ENCODE measurements at places on chromosomes 16 and 17.

DNA sequence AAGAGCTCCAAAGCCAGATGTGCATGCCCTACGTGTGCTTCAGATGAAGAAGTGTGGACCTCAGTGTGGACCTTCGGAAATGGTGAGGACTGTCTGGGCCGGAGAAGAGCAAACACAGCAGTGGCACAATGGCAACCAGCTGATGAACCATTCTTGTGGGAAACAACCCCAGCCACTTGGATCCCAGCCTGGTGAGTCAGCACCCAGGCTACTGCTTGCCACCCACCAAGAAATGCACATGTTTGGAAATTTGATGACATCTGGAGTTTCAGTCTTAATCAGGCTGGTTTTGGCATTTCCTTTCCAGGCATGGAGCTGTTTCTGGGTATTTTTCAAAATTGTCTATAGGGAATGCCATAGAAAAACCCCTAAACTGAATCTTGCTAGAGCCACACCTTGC is 42.7 kb downstream of the DYNLRB2 start:
- DNase-seq = no peak

DNA sequence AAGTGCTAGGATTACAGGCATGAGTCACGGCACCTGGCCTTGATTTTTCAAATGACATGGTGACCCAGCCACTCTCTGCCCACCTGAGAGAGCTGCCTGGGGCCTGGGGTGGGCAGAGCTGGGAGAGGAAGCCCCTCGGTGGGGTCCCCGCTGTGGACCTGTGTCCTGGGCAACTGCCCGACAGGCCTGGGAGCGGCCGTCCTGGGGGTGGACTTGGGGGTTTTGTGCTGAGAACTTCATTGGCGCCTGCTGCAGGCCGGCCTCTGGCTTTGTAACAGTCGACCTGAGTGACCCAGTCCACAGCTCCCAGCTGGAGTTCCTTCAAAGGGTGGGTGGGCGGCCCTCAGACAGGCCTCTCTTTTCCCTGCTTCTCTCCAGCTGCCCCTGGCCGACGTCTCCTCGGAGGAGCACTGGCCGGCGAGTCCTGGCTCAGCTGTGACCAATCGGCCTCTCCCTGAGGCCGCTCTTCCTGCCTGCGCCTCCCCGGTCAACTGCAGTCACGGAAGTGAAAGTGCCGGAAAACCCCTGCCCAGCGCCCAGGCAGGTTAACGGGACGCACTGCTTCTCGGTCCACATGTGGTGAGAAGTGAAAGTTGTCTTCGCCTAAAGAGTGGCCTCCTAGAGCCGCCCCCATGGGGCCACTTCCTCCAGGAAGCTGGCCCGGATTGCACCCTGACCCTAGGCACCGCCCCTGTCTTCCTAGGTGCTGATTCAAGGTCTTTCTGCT is 5.5 kb downstream of the CBFA2T3 start:
- no peak for DNase-seq

DNA sequence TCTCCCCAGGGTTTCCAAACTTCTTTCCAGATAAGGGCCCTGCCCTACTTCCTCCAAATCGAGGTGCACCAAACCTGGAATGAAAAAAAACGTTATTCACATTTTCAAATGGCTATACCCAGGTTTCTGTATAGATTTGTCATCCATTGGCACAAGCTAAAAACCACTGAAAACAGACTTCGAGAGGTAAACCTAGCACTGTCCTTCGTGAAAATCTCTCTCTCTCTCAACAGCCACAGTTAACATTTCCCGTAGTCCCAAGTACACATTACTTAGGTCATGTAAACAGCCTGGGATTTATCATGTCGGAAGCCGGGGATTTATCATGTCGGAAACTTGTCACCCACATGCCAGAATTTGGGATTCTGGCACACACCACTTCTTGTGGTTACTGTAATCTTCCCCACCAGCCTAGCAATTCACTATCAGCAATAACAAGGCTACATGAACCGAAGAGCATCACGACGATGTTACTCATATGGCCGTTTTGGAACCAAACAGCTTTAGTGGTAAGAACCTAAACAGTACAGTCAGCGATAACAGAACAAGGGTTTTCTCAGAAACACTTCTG is 1.2 kb downstream of the DDX5 start:
- DNase-seq = no peak

DNA sequence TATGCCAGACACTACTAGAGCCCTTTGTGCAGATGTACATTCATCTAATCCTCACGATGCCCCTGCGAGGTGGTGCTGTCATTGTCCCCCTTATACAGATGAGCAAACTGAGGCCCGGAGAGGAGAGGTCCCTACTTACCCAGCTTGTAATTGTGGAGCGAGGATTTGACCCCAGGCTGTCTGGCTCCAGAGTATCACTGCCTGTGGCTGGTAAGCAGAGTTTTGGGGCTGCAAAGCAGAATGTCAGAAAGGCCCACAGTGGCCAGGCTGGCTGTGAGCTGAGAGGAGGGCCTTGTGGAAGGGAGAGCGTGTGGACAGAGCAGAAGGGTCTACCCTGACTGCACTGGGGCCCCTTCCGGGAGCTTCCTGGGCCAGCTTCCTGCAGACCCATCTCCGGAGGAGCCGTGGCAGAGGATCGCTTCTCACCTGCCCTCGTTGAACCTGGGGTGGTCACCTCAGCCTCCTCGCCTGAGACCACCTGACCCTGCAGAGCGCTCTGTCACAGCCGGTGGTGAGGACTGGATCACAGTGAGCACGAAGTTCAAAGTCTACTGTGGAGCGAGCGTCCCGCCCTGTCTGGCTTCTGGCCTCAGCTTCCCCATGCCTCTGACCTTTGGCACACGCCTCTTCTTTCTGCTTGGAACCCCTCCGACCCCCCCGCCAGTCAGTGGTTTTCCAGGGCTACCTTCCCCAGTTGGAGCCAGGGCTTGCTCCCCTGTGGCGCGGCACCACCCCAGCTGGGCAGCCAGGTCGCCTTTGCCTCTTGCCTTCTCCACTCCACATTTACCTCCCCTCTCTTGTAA is 12.1 kb downstream of the CMIP start:
- DNase-seq = no peak

DNA sequence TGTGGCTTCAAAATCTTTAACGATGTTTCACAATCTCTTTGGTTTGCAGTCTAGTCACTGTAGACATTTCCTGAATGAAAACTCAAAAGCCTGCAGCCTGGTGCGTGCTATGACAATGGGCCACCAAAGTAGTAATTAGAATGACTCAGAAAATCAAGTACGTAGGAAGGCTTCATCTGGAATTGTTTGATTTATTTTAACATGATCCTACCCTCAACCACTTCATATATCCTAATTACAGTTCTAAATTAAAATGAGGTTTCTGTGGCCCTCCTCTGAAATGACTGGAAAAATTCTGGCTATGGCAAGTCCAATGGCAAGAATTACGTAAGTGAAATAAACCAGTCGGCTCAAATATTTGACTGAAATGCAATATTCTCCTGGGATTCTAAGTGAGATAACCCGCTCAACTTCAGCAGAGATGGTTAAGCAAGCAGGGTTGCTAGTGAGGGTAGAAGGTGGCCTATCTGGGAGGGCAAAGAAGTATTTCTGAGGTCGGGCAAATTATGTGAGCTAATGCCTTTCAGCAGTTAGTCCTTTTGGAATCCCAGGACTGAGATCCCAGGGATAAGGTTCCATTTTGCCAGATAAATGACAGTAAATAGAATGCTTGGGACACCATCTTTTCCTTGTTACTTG is 145.6 kb upstream of the MYOCD start:
- DNase-seq = no peak

DNA sequence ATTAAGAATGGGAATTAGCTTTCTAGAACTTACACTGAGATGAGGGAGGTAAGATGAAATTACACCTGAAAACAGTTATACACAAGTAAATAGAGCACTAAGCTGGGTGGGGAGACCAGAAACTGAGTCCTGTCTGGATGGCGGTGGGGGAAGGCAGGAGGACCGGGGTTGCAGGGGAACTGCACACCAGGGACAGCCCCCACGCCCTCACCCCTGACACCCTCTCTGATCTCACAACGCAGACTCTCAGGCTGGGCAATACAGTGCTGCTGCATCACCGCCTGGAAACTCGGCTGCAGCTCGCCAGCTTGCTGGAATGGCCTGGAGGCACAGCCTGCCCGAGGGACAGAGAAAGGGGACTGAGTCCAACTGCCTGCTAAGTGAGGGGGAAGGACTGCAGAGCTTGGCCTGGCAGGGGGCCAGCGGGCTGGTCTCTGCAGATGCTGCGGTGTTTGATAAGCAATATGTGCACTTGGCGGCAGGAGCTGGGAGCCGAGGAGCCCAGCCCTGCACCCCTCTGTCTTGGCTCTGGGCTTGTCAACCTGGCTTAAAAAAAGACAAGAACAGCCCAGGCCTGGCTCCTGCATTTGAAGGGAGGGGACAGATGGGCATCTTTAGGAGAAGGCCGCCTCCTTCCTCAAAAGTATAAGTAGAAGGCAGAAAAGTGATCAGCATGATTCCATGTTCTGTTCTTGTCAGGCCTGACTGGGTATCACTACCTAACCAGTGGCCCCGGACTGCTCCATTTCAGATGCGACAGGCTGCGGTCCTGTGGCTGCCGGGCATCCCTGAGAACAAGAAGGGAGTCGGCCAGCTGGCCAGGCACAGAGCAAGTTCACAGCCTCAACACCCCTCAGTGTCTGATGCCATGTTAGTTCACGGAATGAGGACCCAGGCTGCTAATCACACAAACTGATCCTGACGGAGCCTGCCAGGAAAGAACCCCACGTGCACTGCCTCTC is 30.2 kb downstream of the SPHK1 start:
- no peak for DNase-seq

- no peak for DNase-seq
Measured at GRCh38 chr17:58530655-58531054, 16.2 kb upstream of the MTMR4 start.

DNA sequence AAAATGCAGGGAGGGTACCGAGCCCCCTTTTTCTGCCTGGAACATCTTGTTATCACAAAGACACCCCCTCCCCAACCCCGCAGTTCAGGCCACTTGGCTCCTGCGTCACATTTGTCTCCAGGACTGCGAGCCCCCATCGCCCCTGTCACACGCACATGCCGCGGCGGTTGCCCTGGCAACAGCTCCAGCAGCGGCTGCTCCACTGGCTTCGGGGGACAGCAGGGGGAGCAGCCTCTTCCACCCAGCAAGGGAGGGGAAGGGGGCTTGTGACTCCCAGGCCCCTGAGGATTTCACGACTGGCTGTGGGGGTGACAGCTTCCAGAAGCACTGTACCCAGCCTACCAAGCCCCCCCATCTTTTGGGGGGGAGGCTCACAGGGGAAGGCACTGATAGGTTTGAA is 2.6 kb downstream of the BAIAP3 start:
- DNase-seq = no peak

DNA sequence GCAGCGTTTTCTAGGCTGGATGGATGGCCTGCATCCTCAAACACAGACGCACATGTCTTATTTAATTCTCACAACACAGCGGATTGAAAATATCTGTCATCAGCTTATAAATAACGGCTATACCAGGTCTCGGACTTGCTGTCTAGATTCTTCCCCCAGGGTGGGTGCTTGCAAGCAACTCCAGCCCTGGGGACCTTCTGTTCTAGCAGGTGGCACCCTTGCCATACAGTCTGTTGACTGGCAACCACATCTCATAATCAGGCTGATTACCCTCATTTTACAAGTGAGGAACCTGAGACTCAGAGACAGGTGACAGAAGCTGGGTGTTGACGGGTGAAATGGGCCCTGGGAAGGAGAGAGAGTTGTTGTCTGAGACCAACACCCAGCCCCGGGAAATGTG is 16.2 kb upstream of the SEZ6 start:
- no peak for DNase-seq

DNA sequence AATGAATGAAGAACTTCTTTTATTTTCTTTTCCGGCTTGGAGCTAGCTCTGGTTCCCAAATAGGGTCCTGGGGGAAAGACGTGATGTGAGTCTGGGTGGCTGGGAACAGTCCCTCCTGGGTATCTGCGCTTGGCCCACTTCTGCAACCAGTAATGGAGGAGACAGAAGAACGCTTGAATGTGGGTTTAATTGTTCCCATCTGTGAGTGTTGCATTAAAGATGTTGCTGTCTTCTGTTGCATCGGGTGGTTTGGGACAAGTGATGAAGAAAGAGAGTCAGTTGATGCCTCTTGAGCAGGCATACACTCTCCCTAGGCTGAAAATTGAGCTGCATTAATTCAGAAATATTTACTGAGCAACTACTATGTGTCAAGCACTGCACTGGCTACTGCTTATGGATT is 511.1 kb downstream of the CDH13 start:
- no peak for DNase-seq
